ENCODE measurements at places on chromosomes 11 and 22.

- DNase-seq: no peak
Observed at GRCh38 chr22:37925330-37925729, 19.2 kb downstream of the MICALL1 start.

DNA sequence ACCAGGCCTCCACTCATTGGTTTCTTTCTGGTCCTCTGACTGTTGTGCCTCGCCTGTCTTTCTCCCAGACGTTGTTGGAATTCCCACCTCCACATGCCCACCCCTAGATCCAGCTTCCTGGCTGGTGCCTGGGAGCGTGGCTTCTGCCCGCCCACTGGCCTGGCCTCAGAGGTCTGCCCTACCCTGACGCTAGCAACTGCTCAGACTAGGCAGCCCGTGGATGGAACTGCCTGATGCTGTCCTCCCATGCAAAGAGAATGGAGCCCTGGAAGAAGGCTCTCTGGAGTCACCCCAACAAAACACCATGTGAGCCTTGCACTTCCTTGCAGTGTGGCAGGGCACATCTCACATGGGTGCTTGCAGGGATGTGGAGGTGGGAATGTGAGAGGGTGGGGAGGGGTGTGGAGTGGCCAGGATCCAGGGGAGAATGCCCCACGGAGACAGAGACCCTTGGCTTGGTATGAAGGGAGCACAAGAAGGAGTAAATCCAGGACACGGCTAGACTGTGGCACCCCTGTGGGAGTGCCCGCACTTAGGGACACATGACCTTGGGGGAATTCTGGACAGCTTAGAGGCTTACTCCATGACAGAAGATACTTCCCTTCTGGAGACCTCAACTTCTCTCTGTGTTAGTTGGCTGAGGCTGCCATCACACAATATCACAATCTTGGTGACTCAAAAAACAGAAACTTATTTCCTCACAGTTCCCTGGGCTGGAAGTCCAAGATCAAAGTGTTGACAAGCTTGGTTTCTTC, 22.5 kb upstream of the ADA2 start:
- no peak for DNase-seq

- no peak for DNase-seq
Observed at GRCh38 chr11:33869481-33870422, 22.1 kb downstream of the LMO2 start.

- DNase-seq: no peak
Observed at GRCh38 chr11:66317723-66318599, 1.1 kb upstream of the CD248 start.

GRCh38 chr22:37167981-37168647, 18.4 kb upstream of the IL2RB start:
- no peak for DNase-seq

DNA sequence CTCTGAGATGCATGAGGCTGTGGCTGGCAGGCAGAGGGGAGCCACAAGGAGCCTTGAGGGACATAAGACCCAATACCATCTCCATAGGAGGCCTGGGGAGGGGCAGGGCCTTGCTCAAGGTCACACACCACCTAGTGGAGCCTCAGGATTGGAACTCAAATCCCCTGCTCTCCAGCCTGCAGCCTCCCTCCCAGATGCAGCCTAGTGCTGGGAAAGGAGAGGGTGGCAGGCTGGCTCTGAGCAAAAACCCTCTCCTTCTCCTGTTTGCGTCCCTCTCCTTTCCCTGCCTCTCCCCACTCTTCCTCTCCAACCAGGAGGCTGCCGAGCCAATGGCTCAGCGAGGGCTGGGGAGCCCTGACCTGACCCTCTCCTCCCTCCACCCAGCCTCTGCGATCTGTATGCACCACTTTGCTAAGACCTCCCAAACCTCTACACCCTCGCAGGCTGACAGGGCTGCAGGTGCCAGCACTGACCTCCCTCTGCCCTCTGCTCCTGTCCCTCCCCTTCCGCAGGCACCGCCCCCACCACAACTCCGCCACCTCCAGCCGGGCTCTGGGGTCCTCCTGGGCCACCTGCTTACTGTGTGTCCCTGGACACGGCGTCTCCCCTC, 14.7 kb downstream of the IGLL1 start:
- no peak for DNase-seq
